CD4-positive, alpha-beta T cell treated with Interleukin-21 for 1 hour (primary cell): ENCODE measurements at places on chromosomes 4 and X.

DNA sequence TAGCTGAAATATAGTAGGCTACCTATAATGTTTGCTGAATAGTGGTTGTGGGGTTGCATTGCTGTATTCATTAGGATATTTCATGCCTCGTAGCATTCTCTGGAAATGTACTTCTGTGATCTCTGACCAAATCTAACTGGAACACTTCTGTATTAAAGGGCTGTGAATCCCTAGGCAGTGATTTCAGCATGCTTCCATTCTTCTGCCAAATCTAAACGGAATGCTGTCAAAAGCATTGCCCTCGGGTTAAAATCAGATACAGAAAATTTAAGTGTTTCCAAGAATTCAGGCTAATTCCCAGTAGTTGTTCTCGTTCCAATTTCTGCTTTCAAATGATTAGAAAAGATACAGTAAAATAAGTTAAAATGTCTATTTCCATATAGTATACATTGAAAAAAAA lies 1847.5 kb upstream of the IGFBP7 start:
- no peak for DNase-seq

- DNase-seq: no peak
Observed at GRCh38 chrX:88613338-88613737, 133.7 kb upstream of the CPXCR1 start.

DNA sequence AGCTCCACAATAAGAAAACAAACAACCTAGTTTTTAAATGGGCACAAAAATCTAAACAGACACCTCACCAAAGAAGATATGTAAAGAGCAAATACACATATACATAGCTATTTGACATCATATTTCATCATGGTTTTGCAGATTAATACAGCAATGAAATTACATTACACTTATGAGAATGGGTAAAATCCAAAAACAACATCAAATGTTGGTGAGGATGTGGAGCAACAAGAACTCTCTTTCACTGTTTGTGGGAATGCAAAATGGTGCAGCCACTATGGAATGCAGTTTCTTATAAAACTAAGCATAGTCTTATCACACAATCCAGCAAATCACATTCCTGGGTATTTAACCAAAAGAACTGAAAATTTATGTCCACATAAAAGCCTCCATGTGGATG lies 25.0 kb downstream of the TLR6 start:
- DNase-seq: no peak

- no peak for DNase-seq
Observed at GRCh38 chrX:37662181-37662580, 23.4 kb upstream of the XK start.

- DNase-seq: no peak
Observed at GRCh38 chr4:176717237-176717636, 75.5 kb downstream of the VEGFC start.

DNA sequence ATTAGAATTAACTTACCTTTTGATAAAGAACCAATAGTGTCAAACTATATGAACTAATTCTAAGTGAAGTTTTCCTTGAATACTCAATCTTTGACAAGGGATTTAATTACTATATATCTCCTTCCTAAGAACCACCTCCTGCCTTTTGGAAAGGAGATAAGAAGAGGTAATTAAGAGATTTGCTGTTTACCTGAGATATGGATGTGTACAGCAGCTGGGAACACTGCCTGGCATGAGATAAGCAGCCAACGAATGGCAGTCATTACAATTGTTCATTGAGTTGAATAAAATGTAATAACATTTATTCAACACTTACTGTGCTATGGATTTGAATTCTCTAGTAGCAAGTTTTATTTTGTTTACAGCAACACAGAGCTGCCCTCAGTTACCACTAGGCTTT lies 407.1 kb downstream of the SPOCK3 start:
- DNase-seq: no peak

- no peak for DNase-seq
Observed at GRCh38 chr4:128334256-128334655, 46.6 kb upstream of the PGRMC2 start.

DNA sequence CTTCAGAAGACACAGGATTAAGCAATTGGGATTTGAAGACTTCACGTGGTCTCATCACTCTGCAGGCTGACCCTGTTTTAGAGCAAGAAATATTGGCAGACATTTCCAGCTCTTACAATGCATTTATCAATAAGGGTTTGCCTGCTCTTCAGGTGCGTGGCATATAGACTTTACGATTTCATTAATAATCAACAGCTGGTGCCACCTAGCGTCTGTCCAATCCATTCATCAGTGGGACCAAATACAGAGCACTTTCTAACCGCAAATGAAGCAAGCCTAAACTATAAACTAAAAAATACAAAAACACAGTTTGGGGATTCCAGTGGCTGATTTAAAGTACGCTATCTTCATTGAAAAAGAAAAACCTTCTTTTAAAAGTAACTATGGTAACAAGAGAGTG lies 125.4 kb upstream of the DMD start:
- no peak for DNase-seq

DNA sequence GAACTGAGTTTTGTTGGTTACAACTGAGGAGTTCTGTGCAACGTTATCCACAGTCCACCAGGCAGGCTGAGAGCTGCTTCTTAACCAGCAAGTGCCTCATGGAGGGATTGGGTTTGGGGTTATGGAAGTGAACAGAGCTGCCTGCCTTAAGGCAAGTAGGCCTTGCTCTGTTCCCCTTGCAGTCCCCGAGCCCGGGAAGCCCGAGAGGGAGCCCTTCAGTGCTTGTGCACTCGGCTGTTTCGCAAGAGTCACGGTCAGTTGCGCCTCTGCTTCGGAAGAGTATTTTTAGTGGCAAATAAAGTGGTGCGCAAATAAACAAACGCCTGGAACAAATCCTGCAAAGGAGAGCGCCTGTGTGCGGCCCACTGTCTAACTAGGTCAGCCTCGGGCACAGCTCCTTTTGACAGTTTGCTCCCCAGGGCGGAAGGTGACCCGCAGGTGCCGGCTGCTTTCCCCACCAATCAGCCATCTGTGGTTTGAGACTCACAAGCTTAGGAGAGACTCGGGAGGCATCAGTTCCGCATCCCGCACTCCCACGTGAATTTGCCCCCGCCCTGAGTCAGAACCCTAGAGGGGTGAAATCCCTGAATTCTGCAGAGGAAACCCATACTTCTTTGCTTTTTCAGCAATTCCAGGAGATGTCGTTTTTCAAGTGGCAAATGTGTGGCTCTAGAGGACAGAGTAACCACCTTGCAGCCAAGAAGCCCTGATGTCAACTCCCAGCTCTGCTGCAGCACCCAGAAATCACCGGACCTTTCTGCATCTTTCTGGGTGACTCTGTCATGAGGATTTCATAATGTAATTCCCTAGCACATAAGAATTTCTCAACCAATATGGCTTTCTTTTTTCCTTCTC lies 56.8 kb downstream of the LGI2 start:
- DNase-seq: no peak

GRCh38 chr4:99816545-99817308 lies at the start of gene DAPP1:
Gene DAPP1, plus strand, starts transcription at chr4:99816827. Its CDS starts 87 bp downstream, at chr4:99816914.
- DNase-seq: peak; percentile 87

- DNase-seq: no peak
Observed at GRCh38 chrX:68755616-68756125, 73.2 kb upstream of the EFNB1 start.

DNA sequence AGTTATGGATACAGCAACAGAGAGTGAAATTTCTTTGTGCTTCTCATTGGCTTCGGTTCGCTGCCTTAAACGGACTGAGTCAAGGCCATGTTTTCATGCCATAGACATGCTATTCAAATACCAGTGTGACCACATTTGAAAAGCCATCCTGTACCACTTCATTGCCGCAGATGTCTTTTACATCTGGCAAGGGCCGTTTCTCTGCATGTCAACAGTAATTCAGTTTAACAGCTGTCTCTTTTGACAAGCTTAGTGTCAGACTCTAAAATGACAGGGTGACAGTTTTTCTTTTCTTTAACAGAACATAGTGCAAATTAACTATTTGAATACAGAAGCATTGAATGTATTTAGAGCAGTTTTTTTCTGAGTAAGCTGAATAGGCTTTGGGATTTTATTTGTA lies 362.2 kb upstream of the POU3F4 start:
- no peak for DNase-seq

DNA sequence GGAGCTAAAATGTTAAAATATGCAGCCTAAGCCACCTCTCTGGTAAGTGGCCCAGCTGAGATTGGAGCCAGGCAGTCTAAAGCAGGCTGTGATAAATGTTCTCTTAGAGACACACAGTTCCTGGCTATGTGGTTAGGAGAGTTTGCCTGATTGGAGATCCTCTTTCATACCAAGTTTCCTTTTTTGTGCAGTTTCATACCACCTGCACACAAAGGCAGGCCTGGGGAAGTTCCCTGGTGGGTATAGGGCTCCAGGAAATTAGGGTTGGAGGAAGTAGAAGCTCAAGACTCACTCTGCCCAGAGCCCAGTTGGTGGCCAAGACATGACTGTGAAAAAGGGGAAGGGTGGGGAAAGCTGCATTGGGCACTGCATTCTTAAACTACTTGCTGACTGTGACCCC lies 16.9 kb downstream of the CYBB start:
- DNase-seq: no peak

DNA sequence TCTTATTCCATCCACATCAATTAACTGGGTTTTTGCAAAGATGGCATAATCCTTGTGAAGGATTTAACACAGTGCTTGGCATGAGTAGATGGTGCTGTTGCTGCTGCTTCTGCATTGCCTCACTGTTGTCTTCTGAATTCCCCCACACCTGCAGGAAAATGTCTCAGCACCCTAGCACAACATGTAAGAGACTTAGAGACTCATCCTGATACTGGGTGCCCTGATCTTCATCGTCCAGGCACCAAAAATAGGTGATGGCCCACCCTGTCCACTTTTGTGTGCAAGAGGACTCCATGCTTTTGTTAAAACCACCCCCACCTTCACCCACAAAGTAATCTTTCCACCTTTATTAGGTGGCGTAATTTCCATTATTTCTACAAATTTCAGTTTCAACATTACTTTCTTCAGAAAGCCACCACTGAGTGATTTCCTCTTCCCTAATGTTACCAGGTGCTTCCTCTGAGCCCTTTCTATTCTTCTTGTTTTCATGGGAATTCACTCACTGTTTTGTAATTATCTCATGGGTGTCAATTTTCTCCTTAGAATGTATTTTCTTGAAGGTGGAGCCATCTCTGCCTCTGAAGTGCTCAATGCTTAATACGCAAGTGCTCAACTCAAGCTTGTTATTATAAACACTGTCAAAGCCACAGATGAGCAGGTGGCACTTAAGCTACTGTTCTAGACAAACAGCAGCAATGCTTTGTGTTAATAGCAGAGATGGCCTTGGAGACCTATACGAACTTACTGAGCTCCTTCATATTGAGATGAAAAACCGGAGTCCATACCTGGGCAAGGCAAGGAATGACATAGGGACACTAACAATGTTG lies 89.5 kb downstream of the HS3ST1 start:
- DNase-seq: no peak

- no peak for DNase-seq
Observed at GRCh38 chrX:28591542-28591941, 4.3 kb downstream of the IL1RAPL1 start.

GRCh38 chr4:15636818-15637217 lies 18.3 kb downstream of the FBXL5 start:
- no peak for DNase-seq

- DNase-seq: peak; percentile 6
Observed at GRCh38 chrX:41688835-41689234, at the start of gene GPR34. Gene GPR34, plus strand, starts transcription at chrX:41688973. Its CDS starts 6,661 bp downstream, at chrX:41695634.

GRCh38 chr4:84089652-84090437 lies 409.2 kb downstream of the NKX6-1 start:
- DNase-seq: no peak

DNA sequence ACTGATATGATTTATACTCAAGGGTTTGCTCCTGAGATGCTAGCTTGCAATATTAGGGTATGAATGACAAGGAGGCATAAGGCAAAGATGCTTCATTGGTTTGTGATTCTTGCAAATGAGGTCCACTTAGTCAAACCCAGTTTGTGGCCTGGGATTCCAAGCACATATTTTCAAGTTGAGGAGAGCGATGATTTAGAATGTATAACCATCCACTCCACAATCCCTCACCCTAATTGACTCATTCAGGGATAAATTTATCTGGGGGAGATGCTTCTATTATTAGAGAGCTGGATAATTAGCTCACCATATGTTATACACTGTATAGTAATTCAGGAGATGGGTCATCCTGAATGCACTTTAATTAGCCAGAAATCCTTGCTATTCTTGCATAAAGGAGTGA lies 118.3 kb upstream of the PUDP start:
- no peak for DNase-seq

DNA sequence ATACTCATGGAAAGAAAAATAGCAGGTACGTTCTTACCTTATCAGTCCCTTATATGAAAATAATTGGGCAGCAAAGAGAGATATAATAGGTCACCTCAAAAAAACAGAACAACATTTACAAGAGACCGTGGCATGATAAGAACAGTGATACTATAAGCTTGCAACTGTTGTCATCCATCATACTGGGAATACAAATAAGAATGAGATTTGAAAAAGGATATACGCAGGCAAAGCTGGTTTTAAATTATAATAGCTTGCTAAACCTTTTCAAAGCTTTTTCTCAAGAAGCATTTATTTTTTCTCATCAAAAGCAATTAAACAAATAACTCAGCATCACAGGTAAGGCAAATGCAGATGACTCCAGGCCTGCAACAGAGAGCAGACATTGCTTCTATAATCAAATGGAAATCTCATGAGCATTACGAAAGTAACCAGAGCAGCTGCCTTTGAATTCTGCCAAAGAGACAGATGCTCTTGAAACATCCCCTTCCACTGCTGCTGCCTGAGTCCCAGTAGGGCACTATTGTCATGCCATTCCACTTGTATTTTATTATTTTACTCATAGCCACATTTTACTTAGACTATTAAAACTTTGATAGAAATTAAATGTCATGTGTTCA lies 620.6 kb upstream of the GNPDA2 start:
- no peak for DNase-seq

GRCh38 chr4:43496602-43497001 lies 604.1 kb downstream of the GRXCR1 start:
- DNase-seq: no peak

DNA sequence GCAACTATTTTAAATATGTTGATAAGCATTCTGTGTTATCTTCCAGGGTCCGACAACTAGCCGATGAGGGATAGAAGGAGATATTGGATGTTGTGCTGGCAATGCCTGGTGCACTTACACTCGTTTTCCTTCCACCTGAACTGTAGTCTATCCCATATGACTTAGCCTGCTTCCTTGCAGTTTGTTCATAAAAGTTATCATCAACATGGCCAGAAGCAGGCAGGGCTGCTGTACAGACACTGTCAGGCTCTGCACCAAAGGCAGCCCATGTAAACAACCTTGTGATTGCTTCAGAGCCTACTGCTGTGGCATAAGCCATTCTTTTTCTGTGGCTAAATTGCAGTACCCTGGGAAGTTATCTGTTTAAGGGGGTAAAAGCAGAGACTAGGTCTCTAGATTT lies 1.6 kb downstream of the MAPK10 start:
- no peak for DNase-seq

DNA sequence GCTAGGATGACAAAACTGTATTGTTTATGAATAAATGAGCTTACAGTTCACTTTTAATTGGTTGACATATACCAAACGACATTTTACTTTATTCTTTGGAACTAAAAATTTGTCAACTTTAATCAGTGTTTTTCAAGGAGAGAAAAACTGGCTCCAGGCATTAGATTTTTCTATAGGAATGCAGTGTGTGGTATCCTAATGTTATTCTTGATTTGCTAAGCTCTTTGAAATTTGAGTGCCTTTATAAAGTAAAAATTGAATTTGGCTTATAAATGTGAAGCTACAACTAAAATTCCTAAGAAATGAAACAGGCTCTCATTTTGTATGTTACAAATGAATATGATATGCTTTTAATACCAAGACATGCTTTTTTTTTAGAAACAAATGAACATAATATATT lies 442.2 kb upstream of the TRAM1L1 start:
- DNase-seq: no peak

GRCh38 chr4:86970447-86971354 lies 35.9 kb downstream of the AFF1 start:
- DNase-seq: no peak
